ENCODE measurements at places on chromosomes 11 and 22.

DNA sequence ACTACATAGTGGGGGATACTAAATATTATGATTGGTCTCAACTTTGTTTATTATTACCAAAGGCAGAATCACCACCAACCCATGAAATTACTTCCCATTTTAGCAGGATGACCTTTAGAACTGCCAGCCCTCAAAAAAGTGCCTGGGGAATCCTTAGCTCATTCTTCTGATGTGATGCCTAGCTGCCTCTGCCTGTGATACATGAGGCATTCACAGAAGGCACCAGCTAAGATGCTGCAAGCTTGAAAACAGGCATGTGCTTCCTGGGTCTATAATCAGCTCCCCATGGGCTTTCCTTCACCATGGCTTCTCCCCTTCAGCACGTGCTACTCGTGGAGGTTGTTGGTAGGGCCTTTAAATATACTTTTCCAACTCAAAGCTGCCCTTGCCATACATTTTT, 50.4 kb upstream of the ARHGAP20 start:
- no peaks in the 10 kb centered on the region for H3K4me1 ChIP-seq
- no peak overlapping the region for H3K4me3 ChIP-seq
- no peaks in the 10 kb centered on the region for H3K36me3 ChIP-seq
- no peak overlapping the region for H3K27ac ChIP-seq

- H3K4me1 ChIP-seq = no peaks in the 10 kb centered on the region
- H3K36me3 ChIP-seq = no peaks in the 10 kb centered on the region
- H3K27ac ChIP-seq = no peak overlapping the region
- H3K27me3 ChIP-seq = no peaks in the 10 kb centered on the region
- no peak overlapping the region for H3K4me3 ChIP-seq
Measured at GRCh38 chr11:11789735-11790369, 51.9 kb upstream of the USP47 start.

- no peak overlapping the region for H3K27ac ChIP-seq
- DNase-seq = no peak
- peaks cover 19% of the 10 kb centered on the region for H3K4me1 ChIP-seq
- no peaks in the 10 kb centered on the region for H3K36me3 ChIP-seq
- H3K27me3 ChIP-seq = no peaks in the 10 kb centered on the region
Measured at GRCh38 chr11:33379947-33380346, 122.8 kb downstream of the HIPK3 start.

DNA sequence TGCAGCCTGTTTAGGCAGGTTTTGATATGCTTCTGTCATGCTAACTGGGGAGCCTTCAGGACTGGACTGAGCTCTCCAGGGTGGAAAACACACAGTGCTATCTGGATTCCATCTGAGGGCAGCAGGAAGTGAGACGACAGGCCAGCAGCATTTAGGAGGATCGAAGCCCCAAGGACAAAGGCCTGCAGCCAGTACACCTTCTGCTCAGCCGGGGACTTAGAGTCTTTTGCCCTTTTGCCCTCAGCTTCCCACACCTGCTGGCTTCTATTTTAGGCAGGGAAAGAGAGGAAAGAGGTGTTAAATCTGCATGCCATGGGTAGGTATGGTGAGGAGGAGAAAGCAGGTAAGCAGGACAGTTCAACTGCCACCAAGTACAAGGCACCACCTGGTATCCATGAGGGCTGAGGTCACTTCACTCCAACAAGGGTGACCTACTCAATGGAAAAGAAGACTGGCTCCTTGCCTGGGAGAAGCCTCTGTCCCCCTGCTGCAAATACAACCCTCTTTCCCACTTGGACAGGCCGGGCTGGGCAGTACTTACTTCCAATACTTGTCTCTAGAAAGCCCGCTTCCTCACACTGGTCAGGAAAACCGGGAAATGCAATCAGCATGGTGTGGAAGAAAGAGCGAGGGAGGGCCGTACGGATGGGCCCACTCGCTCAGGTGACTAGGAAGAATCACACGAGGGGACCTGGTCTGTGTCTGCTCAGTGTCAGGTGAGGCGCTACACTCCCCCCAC, 12.3 kb downstream of the LARGE2 start:
- 0 out of 2 replicates have a peak, but pooled peaks cover 4% of the 10 kb centered on the region for H3K4me1 ChIP-seq
- H3K27me3 ChIP-seq = no peaks in the 10 kb centered on the region
- no peak for DNase-seq
- no peak overlapping the region for H3K27ac ChIP-seq

GRCh38 chr22:23524226-23524625, 55.9 kb downstream of the IGLL1 start:
- peaks cover 91% of the 10 kb centered on the region for H3K27me3 ChIP-seq
- no peak for DNase-seq
- no peaks in the 10 kb centered on the region for H3K4me1 ChIP-seq
- H3K4me3 ChIP-seq = no peak overlapping the region
- H3K36me3 ChIP-seq = no peaks in the 10 kb centered on the region
- H3K27ac ChIP-seq = no peak overlapping the region

DNA sequence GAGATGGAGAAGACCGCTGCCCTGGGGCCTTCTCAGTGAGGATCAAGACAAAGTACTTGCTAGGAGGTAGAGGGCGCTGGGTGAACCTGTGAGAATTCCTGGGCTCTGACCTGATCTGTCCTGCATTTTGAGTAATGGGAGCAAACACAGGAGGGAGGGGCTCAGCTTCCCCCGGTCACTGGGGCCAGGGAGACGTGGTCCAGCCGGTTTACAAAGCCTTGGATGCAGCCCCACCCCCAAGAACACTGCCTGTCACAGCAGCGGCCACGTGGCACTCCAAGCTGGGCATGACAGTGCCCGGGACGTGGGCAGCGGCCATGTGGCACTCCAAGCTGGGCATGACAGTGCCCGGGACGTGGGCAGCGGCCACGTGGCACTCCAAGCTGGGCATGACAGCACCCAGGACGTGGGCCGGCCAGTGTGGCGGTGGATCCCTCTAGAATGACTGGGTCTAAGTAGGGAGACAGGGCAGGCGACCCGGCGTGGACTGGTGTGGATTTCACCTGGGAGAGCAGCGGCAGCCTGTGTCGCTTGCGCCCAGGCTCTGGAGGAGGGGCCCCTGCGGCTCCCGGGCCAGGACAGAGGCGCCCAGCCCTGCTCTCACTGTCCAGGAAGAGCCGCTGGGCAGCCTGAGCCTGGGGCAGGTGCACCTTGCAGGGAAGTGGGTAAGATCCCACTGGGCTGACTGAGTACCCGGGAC, 2.5 kb upstream of the TTLL8 start:
- no peak for DNase-seq
- peaks cover 70% of the 10 kb centered on the region for H3K27me3 ChIP-seq
- H3K36me3 ChIP-seq = no peaks in the 10 kb centered on the region
- H3K4me1 ChIP-seq = no peaks in the 10 kb centered on the region
- H3K4me3 ChIP-seq = no peak overlapping the region
- H3K27ac ChIP-seq = no peak overlapping the region

DNA sequence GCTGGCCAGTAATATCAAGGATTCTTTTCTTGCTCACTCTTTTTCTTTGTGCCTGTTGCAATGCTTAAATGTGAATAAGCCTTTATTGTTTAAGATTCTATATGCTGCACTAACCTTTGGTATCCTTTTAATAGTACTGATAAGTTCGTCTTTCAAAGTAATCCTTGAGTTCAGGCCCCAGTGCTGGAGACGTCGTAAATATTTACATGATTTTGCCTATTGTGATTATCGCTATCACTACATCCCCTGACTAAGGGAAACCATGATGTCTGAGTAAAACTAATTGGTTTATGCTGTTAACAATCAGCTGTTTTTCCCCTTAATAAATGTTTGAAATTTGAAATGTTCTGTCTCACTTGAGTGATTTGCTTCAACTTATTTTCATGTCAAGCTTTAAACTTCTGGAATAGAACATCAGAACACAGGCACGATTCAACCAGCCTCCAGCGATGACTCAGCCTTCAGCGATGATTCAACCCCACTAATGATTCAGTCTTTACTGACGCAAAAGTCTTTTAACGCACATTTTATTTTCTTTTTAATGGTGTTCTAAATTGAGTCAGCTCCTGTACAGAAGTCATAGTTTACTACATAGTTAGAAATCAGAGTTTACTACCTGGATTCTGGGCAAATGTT, 3.9 kb downstream of the HTATIP2 start:
- H3K27ac ChIP-seq = peak overlapping the region; percentile 80
- H3K36me3 ChIP-seq = peaks cover 9% of the 10 kb centered on the region
- H3K4me3 ChIP-seq = peak overlapping the region; percentile 38
- peaks cover 54% of the 10 kb centered on the region for H3K4me1 ChIP-seq
- H3K27me3 ChIP-seq = no peaks in the 10 kb centered on the region

DNA sequence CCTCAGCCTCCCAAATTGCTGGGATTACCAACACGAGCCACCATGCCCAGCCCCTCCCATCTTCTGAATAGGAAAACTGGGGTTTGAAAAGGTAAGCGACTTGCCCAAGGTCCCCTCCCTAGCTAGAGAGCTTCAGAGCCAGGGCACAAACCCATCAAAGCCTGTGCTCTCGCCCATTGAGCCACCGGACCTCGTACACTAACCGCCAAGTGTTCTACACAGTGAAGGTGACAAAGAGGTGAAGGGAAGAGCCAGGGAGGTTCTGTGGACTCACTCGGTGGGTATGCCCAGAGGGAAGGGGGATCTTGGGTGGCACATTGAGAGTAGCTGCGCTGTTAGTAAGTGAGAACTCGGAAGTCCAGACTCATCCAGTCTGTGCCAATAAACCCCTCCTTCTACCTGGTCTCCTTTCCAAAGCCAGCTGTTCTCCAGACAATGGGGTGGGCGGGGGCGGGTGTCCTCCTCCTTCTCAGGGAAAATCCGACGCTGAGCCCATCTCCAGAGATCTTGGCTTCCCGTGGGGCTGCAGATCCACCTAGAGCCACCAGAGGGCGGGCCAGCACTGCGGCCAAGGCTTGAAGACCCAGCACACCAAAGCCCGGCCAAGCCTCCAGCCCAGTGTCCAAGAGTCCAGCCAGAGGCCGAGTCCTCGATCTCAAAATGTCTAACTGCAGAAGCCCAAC, 3.2 kb upstream of the RTN4RL2 start:
- DNase-seq = peak; percentile 90
- H3K4me1 ChIP-seq = peaks cover 22% of the 10 kb centered on the region
- no peak overlapping the region for H3K27ac ChIP-seq
- H3K27me3 ChIP-seq = peaks cover 22% of the 10 kb centered on the region

DNA sequence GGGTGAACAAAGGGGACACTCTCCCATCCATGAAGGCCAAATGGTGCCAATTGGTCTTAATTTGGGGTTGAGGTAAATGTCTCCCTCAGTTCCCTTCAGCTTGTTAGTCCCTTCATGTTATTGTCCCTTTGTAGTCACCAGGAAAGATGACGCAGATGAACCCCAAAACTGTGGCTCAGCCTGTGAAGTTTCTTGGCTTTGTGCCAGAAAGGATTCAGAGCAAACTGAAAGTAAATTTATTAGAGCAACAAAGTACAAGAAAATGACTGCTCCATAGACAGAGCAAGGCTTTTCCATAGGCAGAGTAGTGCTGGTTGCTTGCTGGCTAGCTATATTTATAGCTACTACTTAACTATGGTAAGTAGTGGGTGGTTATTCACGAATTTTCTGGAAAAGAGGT, 16.7 kb downstream of the OR4C3 start:
- no peaks in the 10 kb centered on the region for H3K27me3 ChIP-seq
- no peaks in the 10 kb centered on the region for H3K36me3 ChIP-seq
- DNase-seq = no peak
- H3K4me1 ChIP-seq = no peaks in the 10 kb centered on the region

GRCh38 chr11:114001416-114001815, 26.5 kb downstream of the HTR3A start:
- no peaks in the 10 kb centered on the region for H3K36me3 ChIP-seq
- no peak for DNase-seq
- H3K4me1 ChIP-seq = no peaks in the 10 kb centered on the region
- H3K27me3 ChIP-seq = peaks cover 56% of the 10 kb centered on the region
- H3K27ac ChIP-seq = no peak overlapping the region

DNA sequence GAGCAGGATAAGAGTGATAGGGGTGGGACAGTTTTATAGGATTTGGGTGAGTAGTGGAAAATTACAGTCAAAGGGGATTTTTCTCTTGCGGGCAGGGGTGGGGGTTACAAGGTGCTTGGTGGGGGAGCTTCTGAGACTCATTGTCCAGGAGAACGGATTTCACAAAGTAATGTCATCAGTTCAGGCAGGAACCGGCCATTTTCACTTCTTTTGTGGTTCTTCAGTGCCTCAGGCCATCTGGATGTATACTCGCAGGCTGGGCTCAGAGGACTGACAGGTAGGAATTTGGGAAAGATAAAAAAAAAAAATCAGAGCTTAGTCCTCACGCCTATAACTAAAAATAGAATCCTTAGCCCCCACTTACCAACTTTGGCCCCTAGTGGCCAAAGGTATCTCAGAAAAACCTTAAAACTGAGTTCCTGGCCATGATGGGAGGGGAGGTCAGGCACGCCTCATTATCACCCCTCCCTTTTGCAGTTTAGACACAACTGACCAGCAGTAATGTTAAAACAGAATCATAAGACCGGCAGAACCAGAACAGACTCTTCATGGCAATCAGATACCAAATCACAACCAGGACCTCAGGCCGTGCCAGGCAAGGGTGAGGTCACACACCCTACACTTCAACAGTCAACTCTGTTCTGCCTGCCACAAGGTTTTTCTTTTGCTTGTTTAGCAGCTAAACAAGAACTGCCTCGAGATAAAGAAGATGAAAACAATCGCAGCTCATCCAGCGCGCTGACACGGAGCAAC, 8.9 kb upstream of the APOBEC3G start:
- peak overlapping the region; percentile 99 for H3K27ac ChIP-seq
- peaks cover 84% of the 10 kb centered on the region for H3K4me1 ChIP-seq
- no peaks in the 10 kb centered on the region for H3K36me3 ChIP-seq
- DNase-seq = peak; percentile 55

DNA sequence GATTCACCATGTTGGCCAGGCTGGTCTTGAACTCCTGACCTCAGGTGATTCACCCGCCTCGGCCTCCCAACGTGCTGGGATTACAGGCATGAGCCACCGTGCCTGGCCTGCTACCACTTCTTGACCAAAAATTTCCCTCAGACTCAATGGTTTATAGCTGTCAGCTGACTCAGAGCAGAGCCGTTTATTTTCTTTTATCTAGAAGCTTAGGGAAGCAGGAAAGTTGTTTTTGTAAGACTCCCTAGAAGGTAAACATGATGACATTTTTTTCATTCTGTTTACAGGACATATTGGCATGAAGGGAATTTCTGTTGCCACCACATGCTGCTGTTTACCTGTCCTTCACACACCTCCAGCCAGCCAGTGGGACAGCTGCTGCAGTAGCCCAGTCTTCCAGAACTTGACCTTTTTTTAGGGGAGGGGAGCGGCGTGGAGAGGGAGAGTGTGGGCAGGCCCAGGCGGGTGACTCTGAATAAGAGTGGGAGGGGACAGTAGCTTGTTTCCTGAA, 56.1 kb upstream of the PTPRJ start:
- H3K4me3 ChIP-seq = no peak overlapping the region
- H3K4me1 ChIP-seq = peaks cover 28% of the 10 kb centered on the region
- H3K27ac ChIP-seq = peak overlapping the region; percentile 74
- DNase-seq = peak; percentile 100
- no peaks in the 10 kb centered on the region for H3K27me3 ChIP-seq
- H3K36me3 ChIP-seq = no peaks in the 10 kb centered on the region

- H3K4me1 ChIP-seq = no peaks in the 10 kb centered on the region
- H3K36me3 ChIP-seq = peaks cover 32% of the 10 kb centered on the region
- peak overlapping the region; percentile 22 for H3K27ac ChIP-seq
- no peaks in the 10 kb centered on the region for H3K27me3 ChIP-seq
- no peak overlapping the region for H3K4me3 ChIP-seq
Measured at GRCh38 chr11:47495856-47496217, 46.9 kb upstream of the RAPSN start.
